ENCODE measurements at places on chromosomes 2 and 18.

DNA sequence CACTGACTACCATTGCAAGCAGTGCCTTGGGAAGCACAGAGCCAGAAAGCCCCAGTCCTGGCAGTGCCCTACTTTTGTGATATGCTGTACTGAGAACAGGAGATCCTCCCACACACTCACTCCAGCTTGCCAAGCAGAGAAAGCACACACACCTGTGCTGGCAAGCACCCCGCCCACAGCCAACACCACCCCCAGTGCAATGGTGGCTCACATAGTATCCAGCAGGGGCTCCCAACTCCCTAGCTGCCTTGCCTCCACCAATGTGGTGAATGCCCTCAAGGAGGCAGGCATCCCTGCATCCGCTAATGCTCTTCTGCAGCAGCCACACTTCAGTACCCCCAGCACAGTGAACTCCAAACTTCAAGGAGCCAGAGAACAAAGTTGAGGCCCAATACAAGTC lies 1655.8 kb downstream of the SUCLG1 start:
- no peak for DNase-seq

- no peak for DNase-seq
These were observed 329.3 kb downstream of the ETAA1 start for GRCh38 chr2:67726416-67726815.

- no peak for DNase-seq
These were observed 71.2 kb upstream of the SEC11C start for GRCh38 chr18:59068276-59069071.

GRCh38 chr2:28425464-28425835 lies 32.8 kb downstream of the FOSL2 start:
- DNase-seq = no peak

GRCh38 chr18:4264347-4264791 lies 190.7 kb downstream of the DLGAP1 start:
- DNase-seq = no peak

- no peak for DNase-seq
These were observed 113.2 kb downstream of the TSN start for GRCh38 chr2:121868652-121869051.

GRCh38 chr2:207768866-207769596 lies 675 bp downstream of the FZD5 start:
- DNase-seq = no peak

GRCh38 chr2:109242210-109242653 lies 113.2 kb downstream of the SH3RF3 start:
- no peak for DNase-seq

DNA sequence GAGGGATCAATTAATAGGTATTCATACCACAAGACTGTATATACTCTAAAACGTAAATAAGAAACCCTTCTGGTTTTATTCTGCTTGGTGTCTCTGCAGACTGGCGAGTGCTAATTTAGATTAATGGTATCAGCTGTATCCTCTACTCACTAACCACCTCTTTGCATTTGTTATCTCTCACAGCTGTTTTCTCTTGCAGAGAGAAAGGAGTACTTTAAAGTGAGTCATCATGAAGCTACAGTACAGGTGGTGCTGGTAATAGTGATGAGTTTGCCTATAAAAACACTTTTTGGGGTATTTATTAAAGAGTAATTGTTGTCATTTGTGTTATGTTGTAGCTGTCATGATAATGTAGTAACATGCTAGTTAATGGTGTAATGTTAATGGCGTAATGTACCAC lies 147.7 kb downstream of the NETO1 start:
- DNase-seq = no peak

GRCh38 chr2:206814498-206814897 lies 49.1 kb downstream of the FASTKD2 start:
- no peak for DNase-seq

GRCh38 chr18:14767474-14767873 lies 19.5 kb downstream of the ANKRD30B start:
- DNase-seq = peak; percentile 64

GRCh38 chr2:46379213-46380037 lies 82.2 kb downstream of the EPAS1 start:
- DNase-seq = peak; percentile 42

- no peak for DNase-seq
These were observed 153.4 kb downstream of the NDUFA10 start for GRCh38 chr2:239871481-239872435.

DNA sequence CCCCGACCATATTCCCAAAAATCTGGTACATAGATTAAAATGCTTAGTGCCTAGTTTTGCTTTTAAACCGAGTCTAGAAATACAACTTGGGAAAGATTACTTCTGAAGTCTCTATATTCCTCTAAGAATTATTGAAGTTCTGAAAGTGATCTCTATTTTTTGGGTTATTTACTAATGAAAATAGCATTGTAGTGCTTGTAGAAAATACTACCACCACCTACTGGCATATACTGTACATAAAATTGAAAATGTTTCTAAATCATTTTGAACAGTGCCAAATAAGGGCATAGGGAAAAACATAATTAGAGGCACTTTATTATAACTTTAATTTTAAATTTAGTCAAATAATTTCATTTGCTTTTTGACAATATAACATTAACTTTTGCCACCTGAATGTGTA lies 1399.6 kb upstream of the ZEB2 start:
- DNase-seq = no peak

DNA sequence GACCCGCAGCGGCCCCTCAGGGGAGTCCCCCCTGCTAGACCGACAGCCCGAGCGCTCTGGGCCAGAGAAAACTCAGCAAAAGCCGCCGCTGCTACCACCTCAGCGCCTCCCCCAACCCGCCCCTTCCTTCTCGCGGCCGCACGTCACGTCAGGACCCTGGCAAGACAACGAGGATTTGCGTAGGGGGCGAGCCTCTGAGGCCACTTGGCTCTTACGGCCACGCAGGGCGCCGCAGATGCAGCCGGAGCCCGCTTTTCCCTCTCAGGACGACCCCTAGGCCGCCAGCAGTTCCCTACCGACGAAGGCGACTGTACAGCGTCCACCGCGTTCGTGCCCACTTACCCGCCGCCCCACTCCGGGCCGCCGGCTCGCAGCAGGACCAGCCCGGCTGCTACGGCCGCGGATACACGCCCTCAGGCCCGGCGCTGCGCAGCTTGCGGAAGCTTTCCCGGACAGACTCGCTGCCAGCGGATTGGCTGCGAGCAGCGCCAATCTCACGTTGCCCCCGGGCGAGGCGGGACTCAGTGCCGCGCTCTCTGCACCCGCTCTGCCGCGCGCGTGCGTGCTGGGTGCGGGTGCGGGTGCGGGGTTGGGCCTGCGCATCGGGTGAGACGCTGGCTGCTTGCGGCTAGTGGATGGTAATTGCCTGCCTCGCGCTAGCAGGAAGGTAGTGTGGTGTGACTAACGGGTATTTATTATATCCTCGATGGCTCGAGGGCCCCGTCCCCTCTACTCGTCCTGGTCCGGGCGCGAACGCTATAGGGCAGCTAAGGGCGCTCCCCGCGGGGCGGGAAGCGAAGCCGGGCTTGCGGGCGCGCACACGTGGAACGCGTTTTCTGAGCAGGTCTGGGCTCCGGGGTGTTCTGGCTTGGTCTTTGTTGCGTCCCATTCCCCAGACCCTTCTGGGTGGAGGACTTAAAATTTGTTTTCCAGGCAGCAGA lies at the start of the genes ORMDL1 and PMS1:
ORMDL1 (minus strand) TSS at position 413 of the 941 bp plus-strand sequence. CDS start 1,744 bp downstream, outside the sequence.
PMS1 (plus strand) TSS at position 524 of the 941 bp plus-strand sequence. CDS start 7,360 bp downstream, outside the sequence.
- peak; percentile 95 for DNase-seq

- no peak for DNase-seq
These were observed 38.3 kb upstream of the RAPGEF4 start for GRCh38 chr2:172697296-172697695.

DNA sequence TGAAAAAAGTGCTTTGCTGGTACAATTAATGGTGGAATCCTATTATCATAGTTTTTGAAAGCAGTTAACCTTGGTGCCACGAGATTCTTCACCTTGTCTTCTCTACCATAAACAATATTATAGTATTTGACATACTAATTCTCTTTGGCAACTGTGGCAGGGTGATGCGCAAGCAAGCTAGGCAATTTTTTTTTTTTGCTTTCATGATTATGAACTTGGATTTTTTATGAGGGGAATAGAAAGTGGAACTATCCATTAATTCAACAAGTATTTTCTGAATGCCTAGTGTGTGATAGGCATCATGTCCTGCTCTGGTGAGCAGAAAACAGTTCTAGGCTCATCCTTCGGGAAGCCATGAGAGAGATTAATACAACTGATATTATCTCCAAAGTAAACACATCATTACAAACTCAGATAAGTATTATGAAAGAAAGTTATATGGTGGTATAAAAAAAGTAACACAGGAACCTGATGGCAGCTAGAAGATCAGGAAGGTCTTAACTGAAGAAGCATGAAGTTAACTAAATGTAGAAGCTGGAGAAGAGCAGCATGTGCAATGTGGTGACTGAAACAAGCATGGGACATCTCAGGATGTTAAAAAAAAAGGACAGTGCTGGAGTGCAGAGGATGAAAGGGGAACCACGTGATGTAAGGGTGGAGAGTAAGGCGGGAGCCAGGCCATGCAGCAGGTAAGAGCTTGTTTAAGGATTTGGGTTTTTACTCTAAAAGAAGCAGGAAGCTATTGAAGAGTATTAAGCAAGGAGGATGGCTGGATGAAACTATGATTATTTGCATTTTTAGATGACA lies 113.7 kb downstream of the ZEB2 start:
- no peak for DNase-seq

- DNase-seq = peak; percentile 85
These were observed 500.1 kb downstream of the ARHGAP15 start for GRCh38 chr2:143629340-143629739.

GRCh38 chr2:60821587-60822302 lies 59.6 kb upstream of the REL start:
- no peak for DNase-seq

DNA sequence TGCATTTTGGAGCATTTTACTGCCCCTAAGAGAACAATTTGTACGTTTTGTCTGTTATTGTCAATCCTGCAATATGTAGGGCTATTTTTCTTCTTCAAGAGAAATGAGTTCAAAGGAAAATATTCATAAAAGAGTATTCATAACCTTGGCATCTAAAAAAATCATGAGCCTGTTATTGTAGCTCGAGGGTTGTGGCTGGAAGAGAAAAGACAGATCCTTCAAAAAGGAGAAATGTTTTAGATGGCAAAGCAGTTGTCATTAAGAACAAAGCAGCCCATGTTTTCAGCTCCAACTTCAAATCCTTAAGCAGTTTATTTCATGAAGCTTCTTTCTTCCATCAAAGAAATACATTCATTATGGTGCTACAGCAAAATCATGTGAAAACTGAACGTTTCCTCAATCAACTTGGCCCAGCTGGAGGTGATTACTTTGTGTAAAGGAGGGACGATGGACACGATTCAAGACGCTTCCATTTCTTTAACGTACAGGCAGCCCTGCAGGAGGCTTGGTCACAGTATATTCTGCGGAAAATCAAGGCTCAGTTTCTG lies 31.4 kb downstream of the QPCT start:
- DNase-seq = peak; percentile 21

GRCh38 chr18:23134780-23135549 lies at the start of gene CABLES1:
Gene CABLES1, plus strand, starts transcription at chr18:23135485. Its CDS starts 278 bp downstream, at chr18:23135763.
- DNase-seq = peak; percentile 51

DNA sequence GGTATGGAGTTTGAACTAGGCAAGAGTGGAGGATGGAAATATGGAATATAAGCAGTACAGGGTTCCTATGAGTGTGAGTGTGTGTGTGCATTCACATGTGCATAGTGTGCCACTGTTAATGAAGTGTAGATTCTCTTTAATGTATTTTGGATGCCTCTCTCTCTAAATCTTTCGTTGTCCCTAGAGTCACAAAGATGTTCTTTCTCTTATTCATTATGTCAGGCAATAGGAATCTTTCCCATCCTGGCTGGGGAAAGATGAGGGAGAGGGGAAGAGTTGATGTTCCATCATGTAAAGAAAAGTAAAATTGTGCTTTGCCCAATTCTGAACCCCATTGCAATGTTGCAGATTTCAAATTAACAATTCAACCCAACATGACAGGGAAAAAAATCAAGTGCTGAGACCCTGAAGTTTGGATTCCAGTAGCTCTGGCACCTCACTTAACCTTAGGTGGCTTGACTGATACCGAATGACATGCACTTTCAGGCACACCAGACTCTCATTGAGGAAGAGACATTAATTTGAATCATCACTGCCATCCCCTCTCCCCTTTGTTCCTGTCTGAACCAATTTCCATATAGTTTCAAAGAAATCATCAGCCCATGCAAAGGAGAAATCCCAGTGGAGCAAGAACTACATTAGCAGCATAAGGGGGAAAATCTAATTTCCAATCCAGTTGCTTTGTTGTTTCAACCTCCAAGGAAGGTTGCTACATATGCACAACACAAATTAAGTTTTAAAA lies 28.0 kb downstream of the KLF7 start:
- DNase-seq = no peak

GRCh38 chr2:29765721-29766120 lies 155.7 kb downstream of the ALK start:
- peak; percentile 55 for DNase-seq

DNA sequence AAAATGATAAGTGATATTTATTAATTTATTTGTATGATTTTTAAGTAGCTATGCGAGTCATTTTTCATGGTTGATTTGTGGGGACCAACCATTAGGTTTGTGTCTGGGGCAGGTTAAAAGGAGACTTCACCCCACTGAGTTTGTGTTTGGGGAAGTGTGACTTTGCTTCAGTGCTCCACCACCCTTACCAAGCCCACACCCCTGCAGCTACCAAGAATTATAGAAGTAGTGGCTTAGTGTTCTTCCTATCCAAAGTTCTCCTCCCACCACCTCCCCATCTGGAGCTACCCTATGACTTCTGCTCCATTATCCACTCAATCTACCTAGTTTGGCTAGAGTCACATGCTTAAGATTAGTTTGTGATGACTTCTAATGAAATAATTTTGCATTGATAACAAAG lies 182.1 kb upstream of the ZEB2 start:
- DNase-seq = no peak

GRCh38 chr2:9984217-9984739 lies 32.8 kb downstream of the GRHL1 start:
- DNase-seq = peak; percentile 46

- DNase-seq = no peak
These were observed 70.0 kb downstream of the MTX2 start for GRCh38 chr2:176339208-176339607.

DNA sequence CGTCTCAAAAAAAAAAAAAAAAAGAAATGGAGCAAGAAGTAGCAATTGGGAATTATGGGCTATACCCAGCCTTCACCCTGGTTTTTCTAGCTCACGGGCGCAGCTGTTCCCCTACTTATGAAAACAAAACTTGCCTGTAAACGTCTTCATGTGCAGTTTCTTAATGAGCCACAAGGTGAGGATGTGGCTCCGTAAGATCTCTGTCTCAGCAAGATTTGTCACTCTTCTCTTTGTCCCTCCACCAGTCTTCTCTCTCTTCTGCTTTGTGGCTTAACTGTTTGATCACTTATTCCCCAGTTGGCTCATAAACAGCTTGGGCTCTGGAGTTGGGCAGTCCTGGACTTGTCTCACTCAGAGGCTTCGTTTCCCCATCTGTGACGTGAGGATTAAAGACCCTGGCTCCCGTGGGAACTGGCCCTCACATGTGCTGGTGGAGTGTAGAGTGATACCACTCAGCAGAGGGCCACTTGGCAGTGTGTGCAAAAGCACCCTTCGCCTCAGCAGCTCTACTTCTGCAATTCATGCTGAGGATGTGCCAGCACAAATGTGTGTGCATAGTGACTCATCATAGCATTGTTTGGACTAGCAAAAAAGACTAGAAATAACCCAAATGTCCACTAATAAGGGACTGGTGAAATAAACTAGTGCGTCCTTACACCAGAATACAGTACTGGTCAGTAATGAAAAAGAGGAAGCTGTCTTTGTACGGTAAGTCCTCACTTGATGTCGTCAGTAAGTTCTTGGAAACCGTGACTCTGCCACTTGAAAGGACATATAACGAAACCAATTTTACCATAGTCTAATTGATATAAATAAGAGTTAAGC lies 8.7 kb downstream of the CEP68 start:
- peak; percentile 80 for DNase-seq
